ENCODE measurements at places on chromosomes 11 and 22. TPM values are rescaled to one million over a fixed set of nuclear protein-coding genes. Genes with fewer than 3 reads are reported as not detected.

TRIM51 gene
- not detected for total RNA-seq

DAGLA gene
- total RNA-seq, result 1.5 TPM

RAB38 gene
- 24.1 TPM for total RNA-seq

GRCh38 chr11:37858398-37858797 is 1260.4 kb upstream of the RAG2 start:
- no peak for DNase-seq
- H3K27ac ChIP-seq, result no peak overlapping the region
- no peaks in the 10 kb centered on the region for H3K36me3 ChIP-seq

DNA sequence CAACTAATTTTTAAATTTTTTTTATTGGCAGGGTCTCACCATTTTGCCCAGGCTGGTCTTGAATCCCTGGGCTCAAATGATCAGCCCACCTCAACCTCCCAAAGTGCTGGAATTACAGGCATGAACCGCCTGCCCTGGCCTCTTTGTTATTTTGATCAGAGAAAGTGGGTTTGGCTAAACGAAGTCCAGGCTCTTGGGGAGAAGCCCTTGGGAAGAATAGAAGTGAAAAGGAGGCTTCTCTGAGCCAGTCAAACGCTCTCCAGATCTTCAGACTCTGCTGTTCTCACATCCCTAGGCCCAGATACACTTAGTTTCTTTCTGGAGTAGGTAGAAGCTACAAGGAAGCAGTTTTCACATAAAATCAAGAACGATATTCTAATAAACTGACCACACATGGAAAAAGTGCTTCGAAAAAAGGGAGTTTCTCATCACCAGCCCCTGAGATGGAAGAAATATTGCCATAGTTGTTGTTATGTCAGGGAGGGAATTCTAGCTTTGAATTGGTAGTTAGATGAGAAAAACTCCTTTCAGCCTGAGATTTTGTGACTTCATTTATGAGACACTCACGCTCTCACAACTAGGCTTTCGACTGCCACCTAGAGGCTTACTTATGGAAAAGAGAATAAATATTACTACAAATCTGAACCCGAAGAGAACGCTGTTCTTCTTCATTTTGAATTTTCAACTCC is 41.7 kb upstream of the AQP11 start:
- no peaks in the 10 kb centered on the region for H3K36me3 ChIP-seq
- H3K4me1 ChIP-seq, result no peaks in the 10 kb centered on the region
- no peaks in the 10 kb centered on the region for H3K27me3 ChIP-seq
- no peak for DNase-seq

DNA sequence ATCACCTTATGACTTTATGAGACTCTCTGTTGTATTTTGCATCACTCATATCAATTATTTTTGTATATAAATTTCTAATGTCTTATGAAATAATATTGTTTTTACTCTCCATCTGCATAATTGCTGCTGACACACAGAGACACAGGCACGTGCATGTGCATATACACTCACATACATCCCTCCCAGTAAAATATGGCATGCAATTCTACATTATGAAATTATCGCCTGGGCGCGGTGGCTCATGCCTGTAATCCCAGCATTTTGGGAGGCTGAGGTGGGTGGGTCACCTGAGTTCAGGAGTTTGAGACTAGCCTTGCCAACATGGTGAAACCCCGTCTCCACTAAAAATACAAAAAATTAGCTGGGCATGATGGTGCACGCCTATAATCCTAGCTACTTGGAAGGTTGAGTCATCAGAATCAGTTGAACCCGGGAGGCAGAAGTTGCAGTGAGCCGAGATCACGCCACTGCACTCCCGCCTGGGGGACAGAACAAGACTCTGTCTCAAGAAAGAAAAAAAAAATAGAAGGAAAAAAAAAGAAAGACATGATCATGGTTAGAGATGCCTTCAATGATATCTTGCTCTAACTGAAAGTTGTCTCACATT is 96.7 kb upstream of the LUZP2 start:
- no peak overlapping the region for H3K4me3 ChIP-seq
- no peak overlapping the region for H3K27ac ChIP-seq
- H3K4me1 ChIP-seq, result no peaks in the 10 kb centered on the region
- H3K27me3 ChIP-seq, result no peaks in the 10 kb centered on the region

DNA sequence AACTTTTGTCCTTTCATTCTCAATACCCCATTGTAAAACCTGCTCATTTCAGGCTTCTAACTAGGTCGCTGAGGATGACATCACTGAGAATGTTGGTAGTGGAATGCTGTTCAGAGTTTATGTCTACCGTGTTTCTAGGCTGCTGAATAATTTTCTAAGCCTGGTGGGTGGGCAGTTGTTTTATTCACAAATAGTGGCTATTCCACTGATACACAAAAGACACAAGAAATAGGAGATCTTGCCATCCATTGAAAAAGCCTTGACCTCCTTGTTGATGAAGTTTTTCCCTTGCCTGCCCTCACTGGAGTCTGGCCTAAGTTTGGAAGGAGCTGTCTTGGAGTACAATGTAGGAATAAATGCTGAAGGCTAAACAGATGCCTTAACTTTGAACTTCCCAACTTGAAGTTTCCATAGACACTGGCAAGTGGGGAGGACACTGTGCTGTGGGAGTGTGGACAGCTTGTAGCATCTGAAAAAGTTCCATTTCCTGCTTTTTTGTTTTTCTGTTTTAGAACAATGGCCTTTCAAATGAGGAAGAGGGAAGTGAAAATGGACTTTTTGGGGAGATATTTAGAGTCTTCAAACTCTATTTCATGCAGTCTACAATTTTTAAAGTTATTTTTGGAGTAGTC is 59.2 kb downstream of the TRIM44 start:
- H3K27ac ChIP-seq, result no peak overlapping the region
- H3K4me3 ChIP-seq, result no peak overlapping the region
- no peaks in the 10 kb centered on the region for H3K27me3 ChIP-seq
- H3K4me1 ChIP-seq, result peaks cover 8% of the 10 kb centered on the region
- DNase-seq, result no peak
- no peaks in the 10 kb centered on the region for H3K36me3 ChIP-seq

GRCh38 chr11:93192163-93192562 is 5.6 kb downstream of the SLC36A4 start:
- H3K27me3 ChIP-seq, result no peaks in the 10 kb centered on the region
- H3K27ac ChIP-seq, result no peak overlapping the region
- no peak overlapping the region for H3K4me3 ChIP-seq

GRCh38 chr11:11451501-11452005 is 98.5 kb upstream of the CSNK2A3 start:
- no peaks in the 10 kb centered on the region for H3K4me1 ChIP-seq
- H3K27me3 ChIP-seq, result no peaks in the 10 kb centered on the region
- H3K4me3 ChIP-seq, result no peak overlapping the region
- DNase-seq, result no peak

- no peaks in the 10 kb centered on the region for H3K4me1 ChIP-seq
- no peak overlapping the region for H3K27ac ChIP-seq
- no peaks in the 10 kb centered on the region for H3K27me3 ChIP-seq
- no peak overlapping the region for H3K4me3 ChIP-seq
Observed at GRCh38 chr11:72962084-72962483, 147.9 kb downstream of the ATG16L2 start.
